ENCODE measurements at places on chromosomes 16 and 17.
A peak's percentile ranks its signal among the peaks of the same experiment; 100 is the strongest.

DNA sequence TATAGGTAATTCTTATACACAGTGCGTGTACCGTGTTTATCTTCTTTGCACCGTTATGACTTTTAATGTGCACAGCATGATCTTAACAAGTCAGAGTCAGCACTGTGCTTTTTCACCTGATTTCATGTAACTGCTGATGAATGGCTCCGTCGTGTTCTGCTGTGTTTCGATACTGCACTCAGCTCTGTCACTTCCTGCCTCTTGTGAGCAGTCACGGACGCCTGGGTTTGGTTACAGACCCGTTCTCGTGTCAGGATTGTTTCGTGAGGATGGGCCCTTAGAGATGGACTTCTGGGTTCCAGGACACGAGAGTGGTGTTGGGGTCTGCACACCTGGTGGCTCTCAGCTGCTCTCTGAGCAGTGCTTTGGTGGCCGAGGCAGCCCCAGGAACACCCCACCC is 24.6 kb downstream of the TBCD start:
- H3K36me3 ChIP-seq = peaks cover 22% of the 10 kb centered on the region
- peaks cover 9% of the 10 kb centered on the region for H3K4me1 ChIP-seq
- no peaks in the 10 kb centered on the region for H3K27me3 ChIP-seq
- no peak overlapping the region for H3K27ac ChIP-seq
- no peak overlapping the region for H3K4me3 ChIP-seq

DNA sequence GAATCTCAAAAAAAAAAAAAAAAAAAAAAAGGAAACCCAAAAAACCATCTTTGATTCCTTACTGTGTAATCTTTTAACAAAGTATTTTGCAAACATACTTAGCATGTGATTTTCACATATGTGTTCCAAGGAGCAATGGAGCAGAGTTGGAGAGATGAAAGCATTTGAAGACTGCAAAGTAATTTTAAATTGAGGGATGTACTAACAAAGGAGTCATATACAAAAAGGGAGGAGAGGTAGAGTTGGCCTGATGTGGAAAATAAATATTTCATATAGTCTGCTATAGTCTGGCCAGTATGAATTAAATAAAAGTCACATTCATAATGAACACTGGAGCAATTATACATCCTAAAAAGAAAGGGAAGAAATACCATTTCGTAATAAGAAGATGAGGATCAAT is 265.8 kb upstream of the TBX2 start:
- H3K4me1 ChIP-seq = peaks cover 15% of the 10 kb centered on the region
- no peak for DNase-seq
- no peaks in the 10 kb centered on the region for H3K36me3 ChIP-seq
- H3K4me3 ChIP-seq = peak overlapping the region; percentile 39
- H3K27ac ChIP-seq = peak overlapping the region; percentile 75
- no peaks in the 10 kb centered on the region for H3K27me3 ChIP-seq

DNA sequence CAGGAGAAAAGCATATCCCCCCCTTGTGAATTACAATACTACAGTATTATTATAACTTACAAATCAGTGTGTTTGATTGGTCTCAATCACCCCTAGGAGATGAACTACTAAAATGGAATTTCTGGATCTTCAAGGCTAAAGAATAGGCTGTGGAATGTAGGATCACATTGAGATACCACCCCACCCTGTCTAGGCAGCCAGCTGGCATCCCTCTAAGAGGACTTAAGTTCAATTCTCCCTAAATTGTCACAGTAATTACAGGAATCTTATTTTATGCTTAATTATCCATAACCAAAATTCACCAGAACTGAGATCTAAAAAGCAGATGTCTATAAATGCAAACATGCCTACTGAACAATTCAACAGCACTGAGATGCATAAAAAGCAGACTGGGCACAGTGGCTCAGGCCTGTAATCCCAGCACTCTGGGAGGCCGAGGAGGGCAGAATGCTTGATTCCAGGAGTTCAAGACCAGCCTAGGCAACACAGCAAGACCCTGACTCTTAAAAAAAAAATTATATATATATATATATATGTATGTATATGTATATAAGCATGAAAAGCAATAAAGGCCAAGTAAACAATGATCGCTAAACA is 12.0 kb downstream of the AP1G1 start:
- peaks cover 22% of the 10 kb centered on the region for H3K4me1 ChIP-seq
- no peaks in the 10 kb centered on the region for H3K27me3 ChIP-seq
- H3K27ac ChIP-seq = no peak overlapping the region
- H3K36me3 ChIP-seq = peaks cover 50% of the 10 kb centered on the region
- H3K4me3 ChIP-seq = no peak overlapping the region
- no peak for DNase-seq

GRCh38 chr16:4055748-4056147 is 60.5 kb downstream of the ADCY9 start:
- H3K27me3 ChIP-seq = no peaks in the 10 kb centered on the region
- no peaks in the 10 kb centered on the region for H3K36me3 ChIP-seq
- no peak overlapping the region for H3K27ac ChIP-seq
- H3K4me3 ChIP-seq = no peak overlapping the region

DNA sequence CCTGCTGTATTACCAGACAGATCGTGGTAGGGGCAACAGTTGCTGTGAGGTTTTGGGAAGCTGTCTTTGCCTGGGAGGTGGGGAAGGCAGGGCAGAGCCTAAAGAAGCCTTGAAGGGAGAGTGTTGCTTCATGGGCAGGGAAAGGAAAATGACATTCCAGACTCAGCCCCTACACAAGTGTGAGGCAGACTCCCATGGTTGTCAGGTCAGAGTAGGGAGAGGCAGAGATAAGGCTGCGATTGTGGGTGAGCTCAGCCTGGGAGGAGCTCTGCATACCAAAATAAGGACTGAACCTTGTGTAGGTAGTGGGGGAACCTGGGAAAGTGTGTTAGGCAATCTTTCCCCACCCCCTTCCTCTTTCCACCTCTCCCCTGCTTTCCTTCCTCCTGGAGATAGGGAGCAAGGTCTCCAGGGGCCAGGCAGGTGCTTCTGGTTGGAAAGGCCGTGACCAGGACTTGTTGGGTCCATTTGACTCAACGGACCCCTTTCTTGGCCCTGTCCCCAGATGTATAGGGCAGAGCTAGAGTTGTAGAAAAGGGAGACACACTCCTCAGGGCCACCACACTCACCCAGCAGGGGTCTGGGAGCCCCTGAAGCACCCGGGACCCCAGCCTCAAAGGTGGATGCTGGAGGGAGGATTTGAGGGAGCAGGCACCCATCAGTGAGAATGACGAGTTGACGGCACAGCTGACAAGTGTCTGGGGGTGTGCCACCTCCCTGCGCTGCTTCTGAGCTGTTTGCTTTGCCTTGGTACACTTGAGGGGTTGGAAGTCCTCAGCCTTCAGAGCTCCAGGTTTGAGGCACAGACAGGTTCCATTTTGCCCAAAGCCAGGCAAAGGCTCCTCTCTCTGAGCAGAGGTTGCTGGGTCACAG is 18.5 kb upstream of the TOB1 start:
- H3K4me1 ChIP-seq = no peaks in the 10 kb centered on the region
- DNase-seq = no peak
- H3K27ac ChIP-seq = peak overlapping the region; percentile 67
- H3K27me3 ChIP-seq = no peaks in the 10 kb centered on the region
- H3K36me3 ChIP-seq = no peaks in the 10 kb centered on the region

DNA sequence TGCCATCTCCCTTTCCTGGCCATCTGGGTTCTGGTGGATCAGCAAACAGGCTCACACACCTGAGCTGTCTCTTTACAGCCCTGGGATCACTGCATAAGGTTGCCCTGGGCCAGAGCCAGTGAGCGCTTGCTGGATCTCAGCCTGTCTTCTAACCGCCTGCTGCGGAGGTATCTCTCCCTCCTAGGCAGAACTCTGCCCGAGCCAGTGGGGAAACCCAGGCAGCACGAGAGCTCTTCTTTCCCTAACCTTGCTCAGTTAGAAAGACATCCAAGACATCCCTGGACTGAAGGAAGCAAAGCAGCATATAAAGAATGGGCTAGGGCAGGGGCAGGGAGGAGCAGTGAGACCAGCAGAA is 6.4 kb downstream of the HAS3 start:
- no peak for DNase-seq
- no peak overlapping the region for H3K27ac ChIP-seq
- peaks cover 28% of the 10 kb centered on the region for H3K4me1 ChIP-seq
- peaks cover 12% of the 10 kb centered on the region for H3K27me3 ChIP-seq
- H3K36me3 ChIP-seq = peaks cover 65% of the 10 kb centered on the region
- H3K4me3 ChIP-seq = no peak overlapping the region

- peaks cover 66% of the 10 kb centered on the region for H3K36me3 ChIP-seq
- H3K4me1 ChIP-seq = peaks cover 37% of the 10 kb centered on the region
- H3K4me3 ChIP-seq = no peak overlapping the region
Observed at GRCh38 chr16:57786632-57787518, 15.4 kb downstream of the KIFC3 start.

GRCh38 chr17:58377093-58377601 is 25.1 kb upstream of the SUPT4H1 start:
- H3K27me3 ChIP-seq = no peaks in the 10 kb centered on the region
- H3K4me1 ChIP-seq = peaks cover 40% of the 10 kb centered on the region
- no peak overlapping the region for H3K27ac ChIP-seq
- no peaks in the 10 kb centered on the region for H3K36me3 ChIP-seq
- H3K4me3 ChIP-seq = no peak overlapping the region
- no peak for DNase-seq

GRCh38 chr17:44004761-44005526 is 522 bp downstream of the NAGS start:
- peaks cover 38% of the 10 kb centered on the region for H3K4me1 ChIP-seq
- peak overlapping the region; percentile 58 for H3K4me3 ChIP-seq
- peaks cover 5% of the 10 kb centered on the region for H3K36me3 ChIP-seq
- H3K27ac ChIP-seq = peak overlapping the region; percentile 59

- H3K4me3 ChIP-seq = no peak overlapping the region
- peaks cover 46% of the 10 kb centered on the region for H3K36me3 ChIP-seq
- H3K27ac ChIP-seq = no peak overlapping the region
- no peaks in the 10 kb centered on the region for H3K27me3 ChIP-seq
- DNase-seq = peak; percentile 34
- H3K4me1 ChIP-seq = no peaks in the 10 kb centered on the region
Observed at GRCh38 chr17:80879723-80880647, 111.7 kb upstream of the CHMP6 start.

- H3K27ac ChIP-seq = no peak overlapping the region
- H3K4me1 ChIP-seq = no peaks in the 10 kb centered on the region
- no peak for DNase-seq
- H3K27me3 ChIP-seq = peaks cover 33% of the 10 kb centered on the region
- no peaks in the 10 kb centered on the region for H3K36me3 ChIP-seq
Observed at GRCh38 chr17:77926981-77927380, 31.5 kb upstream of the TNRC6C start.

GRCh38 chr16:75079346-75079926 is 37.1 kb downstream of the LDHD start:
- no peaks in the 10 kb centered on the region for H3K36me3 ChIP-seq
- no peaks in the 10 kb centered on the region for H3K27me3 ChIP-seq
- H3K27ac ChIP-seq = no peak overlapping the region
- no peak for DNase-seq

DNA sequence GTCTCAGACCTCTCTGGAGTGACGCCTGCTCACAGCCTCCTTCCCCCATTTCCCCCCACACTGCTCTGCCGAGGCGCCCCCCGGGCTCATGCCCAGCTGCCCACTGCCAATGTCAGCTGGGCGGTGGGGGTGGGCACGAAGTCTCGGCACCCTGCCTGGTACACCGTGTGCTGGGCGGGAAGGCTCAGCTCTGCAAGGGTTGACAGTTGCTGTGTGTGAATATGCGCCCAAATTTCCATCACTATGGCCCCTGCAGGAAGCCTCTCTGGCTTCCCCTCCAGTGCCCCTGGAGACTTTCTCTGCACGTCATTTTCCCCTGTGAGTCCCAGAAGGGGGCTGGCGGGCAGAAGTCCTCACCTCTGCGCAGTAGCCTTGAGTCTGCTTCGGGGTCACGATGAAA is 11.6 kb upstream of the CAMKK1 start:
- no peak overlapping the region for H3K4me3 ChIP-seq
- H3K27ac ChIP-seq = no peak overlapping the region
- H3K36me3 ChIP-seq = no peaks in the 10 kb centered on the region
- no peaks in the 10 kb centered on the region for H3K27me3 ChIP-seq

GRCh38 chr17:57016071-57016763 is 38.3 kb downstream of the SCPEP1 start:
- no peak overlapping the region for H3K4me3 ChIP-seq
- H3K36me3 ChIP-seq = no peaks in the 10 kb centered on the region
- H3K27me3 ChIP-seq = peaks cover 7% of the 10 kb centered on the region
- H3K27ac ChIP-seq = no peak overlapping the region

GRCh38 chr17:43608313-43608712 is 53.4 kb downstream of the MEOX1 start:
- H3K4me1 ChIP-seq = no peaks in the 10 kb centered on the region
- no peaks in the 10 kb centered on the region for H3K36me3 ChIP-seq
- H3K4me3 ChIP-seq = no peak overlapping the region
- no peak overlapping the region for H3K27ac ChIP-seq
- H3K27me3 ChIP-seq = no peaks in the 10 kb centered on the region
- DNase-seq = no peak

DNA sequence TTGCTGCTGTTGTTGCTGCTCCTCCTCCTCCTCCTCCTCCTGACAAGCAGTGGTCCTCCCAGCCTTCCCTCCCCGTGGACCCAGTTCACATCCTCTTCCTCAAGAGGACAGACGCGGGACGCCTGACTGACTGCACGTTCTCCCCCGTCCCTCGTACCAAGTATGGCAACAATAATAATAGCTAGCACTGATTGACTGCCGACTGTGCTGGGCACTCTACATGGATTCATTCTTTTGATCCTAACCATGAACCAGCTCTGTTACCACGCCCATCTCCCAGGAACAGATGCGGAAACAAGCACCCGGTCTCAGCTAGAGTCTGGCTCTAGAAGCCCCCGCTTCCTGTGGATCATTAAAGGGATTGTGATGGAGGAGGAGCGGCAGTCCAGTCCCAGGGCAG is 78.0 kb downstream of the GNAO1 start:
- no peaks in the 10 kb centered on the region for H3K36me3 ChIP-seq
- H3K4me3 ChIP-seq = no peak overlapping the region
- DNase-seq = no peak

GRCh38 chr16:87582966-87583325 is 19.4 kb upstream of the JPH3 start:
- no peaks in the 10 kb centered on the region for H3K36me3 ChIP-seq
- H3K27ac ChIP-seq = peak overlapping the region; percentile 83
- H3K27me3 ChIP-seq = peaks cover 51% of the 10 kb centered on the region
- peaks cover 7% of the 10 kb centered on the region for H3K4me1 ChIP-seq

GRCh38 chr17:33127706-33128105 is 136.1 kb downstream of the SPACA3 start:
- H3K4me1 ChIP-seq = no peaks in the 10 kb centered on the region
- no peak for DNase-seq
- no peak overlapping the region for H3K4me3 ChIP-seq
- no peaks in the 10 kb centered on the region for H3K36me3 ChIP-seq
- H3K27me3 ChIP-seq = peaks cover 9% of the 10 kb centered on the region
- no peak overlapping the region for H3K27ac ChIP-seq

DNA sequence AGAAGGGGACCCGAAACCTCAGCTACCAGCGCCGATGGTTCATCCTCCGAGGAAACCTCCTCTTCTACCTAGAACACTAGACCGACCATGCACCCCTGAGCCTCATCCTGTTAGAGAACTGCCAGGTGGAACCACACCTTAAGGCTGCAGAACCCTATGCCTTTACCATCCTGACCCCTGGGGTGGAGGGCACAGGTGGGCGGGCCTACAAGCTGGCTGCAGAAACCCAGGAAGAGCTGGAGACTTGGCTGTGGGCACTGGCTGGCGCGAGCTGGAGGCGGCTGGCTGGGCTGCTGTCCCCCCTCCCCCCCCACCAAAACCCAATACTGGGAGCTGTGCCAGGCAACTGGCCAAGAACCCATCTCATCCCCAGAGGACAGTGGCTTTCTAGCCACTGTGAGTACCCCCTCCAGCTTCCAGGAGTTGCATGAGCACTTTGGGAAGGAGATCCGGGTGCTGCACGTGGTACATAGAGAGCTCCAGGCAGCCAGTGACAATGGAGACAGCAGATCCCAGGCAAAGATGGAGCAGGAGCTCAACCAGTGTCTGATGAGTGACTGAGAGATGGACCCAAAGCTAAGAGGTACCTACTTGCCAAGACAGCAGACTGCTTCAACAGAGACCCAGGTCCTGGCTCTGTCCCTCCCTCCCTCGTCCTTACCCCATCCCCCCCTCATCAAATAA is 1.4 kb upstream of the CD2BP2 start:
- H3K4me1 ChIP-seq = peaks cover 42% of the 10 kb centered on the region
- peak overlapping the region; percentile 96 for H3K27ac ChIP-seq
- H3K36me3 ChIP-seq = peaks cover 63% of the 10 kb centered on the region
- DNase-seq = peak; percentile 45

Data from lower lobe of right lung (tissue), 2 donors.